Substantia nigra (tissue), 51 donors: ENCODE measurements at places on chromosomes 4 and X.

- DNase-seq: no peak
These were observed 53.1 kb downstream of the CCNI start for GRCh38 chr4:77022560-77023179.

- DNase-seq: peak; percentile 53
These were observed 2.6 kb downstream of the NLGN4X start for GRCh38 chrX:6225911-6226595.

- DNase-seq: no peak
These were observed 31.2 kb upstream of the TAB3 start for GRCh38 chrX:30920271-30920670.

- no peak for DNase-seq
These were observed 95.7 kb downstream of the DRD5 start for GRCh38 chr4:9877123-9877522.

- DNase-seq: no peak
These were observed 4.2 kb upstream of the CDS1 start for GRCh38 chr4:84578540-84579402.

DNA sequence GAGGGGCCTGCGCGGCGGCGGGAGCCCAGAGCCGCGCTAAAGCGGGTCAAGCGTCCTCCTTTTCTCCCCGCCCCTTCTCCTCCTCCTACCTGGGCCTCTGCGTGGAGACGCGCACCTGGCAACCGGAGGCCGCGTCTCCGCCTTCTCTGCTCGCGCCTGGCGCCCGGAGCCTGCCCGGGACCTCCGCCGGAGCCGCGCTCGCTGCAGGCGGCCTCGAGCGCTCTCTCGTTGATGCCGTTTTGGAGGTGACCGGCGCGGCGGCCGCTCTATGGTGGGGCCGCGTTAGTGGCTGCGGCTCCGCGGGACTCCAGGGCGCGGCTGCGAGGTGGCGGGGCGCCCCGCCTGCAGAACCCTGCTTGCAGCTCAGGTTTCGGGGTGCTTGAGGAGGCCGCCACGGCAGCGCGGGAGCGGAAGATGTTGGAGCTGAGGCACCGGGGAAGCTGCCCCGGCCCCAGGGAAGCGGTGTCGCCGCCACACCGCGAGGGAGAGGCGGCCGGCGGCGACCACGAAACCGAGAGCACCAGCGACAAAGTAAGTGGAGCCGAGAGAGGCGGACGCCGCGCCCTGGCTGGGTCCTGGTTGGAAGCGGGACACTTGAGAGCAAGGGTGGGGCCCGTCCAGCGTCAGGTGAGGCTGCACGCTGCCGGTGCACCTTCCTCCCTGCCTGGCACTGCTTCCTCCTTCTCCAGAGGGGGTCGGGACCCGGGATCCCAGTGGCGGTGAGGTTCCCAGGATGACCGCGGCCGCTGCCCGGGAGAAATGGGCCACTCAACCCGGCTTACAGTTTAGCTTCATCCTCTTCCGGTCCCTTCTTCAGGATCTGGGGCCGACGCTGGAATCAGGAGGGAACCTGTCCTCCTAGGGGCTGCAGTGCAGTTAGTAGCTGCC is at the start of gene CDS1:
Gene CDS1, plus strand, starts transcription at position 140 of the 888 bp plus-strand sequence. Its CDS starts 275 bp downstream, at position 415.
- DNase-seq: peak; percentile 31

DNA sequence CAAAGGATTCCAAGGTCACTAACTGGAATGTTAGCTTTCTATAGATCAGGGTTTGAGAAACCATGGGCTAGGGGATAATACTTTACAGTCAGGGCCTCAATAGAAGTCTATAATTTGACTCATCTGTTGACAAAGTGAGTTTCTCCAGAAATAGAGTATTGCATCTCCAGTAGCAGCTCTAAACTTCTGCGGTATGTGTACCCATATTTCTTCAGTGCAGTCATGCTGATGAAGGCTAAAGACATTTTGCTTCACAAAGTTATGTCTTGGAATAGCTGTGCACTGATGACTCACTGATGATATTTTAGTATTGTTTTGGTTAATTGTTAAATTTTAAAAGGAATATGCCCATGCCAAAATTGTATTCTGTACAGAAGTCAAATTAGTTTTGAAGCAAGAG is 464.9 kb upstream of the AMOT start:
- DNase-seq: no peak

- DNase-seq: no peak
These were observed 5.6 kb downstream of the GPR78 start for GRCh38 chr4:8585721-8586212.

DNA sequence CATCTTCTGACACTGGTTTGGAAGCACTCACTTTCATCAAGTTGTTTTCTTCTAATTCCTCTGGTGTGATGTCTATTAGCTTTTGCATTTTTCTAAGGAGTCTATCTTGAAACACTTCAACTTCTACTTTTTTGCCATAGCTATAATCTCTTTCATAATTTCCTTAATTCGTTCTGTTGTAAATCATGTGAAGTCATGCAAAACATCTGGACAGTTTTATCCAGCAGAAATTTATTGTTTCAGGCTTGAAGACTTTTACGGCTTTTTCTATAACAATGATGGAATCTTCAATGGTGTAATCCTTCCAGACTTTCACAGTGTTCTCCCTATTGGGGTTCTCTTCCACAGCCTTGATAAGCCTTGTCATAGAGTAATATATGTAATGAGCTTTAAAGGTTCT is 74.9 kb upstream of the PABPC4L start:
- no peak for DNase-seq

DNA sequence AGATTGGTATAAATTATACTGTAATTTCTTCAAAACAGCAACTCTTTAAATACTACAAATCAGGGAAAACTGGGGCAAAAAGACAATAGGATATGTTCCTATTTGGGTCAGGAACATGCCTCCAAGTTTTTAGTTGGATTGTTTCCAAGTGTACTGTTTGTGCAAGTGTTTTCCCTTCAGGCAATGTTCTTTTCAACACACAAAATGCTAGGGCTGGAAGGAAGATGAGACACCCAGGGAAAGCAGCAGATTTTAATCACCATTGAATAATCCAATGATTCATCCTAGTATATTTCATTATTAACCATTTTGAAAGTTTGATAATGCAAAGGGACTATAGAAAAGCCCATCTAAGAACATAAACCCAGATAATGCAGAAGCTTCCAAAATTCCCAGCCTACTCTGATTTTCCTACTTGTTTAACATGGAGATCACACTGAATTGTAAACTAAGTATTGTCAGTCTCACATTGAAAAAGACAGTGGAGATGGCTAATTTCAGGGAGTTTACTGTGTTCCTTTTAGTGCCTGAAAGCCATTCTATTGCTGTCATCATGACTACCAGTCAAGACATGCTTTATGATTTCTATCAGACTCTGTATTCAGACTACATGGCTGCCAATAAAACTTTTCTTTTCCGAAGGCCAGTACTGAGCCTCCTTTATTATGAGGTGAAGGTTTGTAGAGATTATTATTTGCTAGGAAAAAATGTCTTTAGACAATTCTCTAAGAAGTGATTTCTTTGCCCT is 38.6 kb downstream of the COL4A6 start:
- DNase-seq: no peak

GRCh38 chr4:77619408-77619807 is 13.8 kb downstream of the CXCL13 start:
- no peak for DNase-seq

- no peak for DNase-seq
These were observed 380.1 kb downstream of the GRIA2 start for GRCh38 chr4:157600583-157600982.

DNA sequence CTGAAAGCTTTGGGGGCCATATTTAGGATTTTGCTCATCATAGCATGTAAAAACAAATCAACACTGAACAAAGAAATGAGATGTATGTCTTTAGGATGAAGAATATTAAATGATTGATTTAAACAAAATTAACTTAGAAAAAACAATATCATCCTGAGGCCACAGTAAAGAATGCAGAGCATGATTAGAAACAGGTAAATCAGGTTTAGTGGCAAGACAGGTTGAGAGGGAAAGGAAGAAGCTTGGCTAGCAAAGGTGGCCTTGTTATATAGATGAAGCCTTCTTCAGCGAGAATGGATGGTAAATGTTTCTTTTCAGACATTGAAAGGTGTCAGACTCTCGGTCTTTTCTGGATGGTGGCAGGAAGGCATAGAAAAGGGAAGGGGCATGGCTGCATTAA is 11.9 kb upstream of the MAGEB16 start:
- no peak for DNase-seq

DNA sequence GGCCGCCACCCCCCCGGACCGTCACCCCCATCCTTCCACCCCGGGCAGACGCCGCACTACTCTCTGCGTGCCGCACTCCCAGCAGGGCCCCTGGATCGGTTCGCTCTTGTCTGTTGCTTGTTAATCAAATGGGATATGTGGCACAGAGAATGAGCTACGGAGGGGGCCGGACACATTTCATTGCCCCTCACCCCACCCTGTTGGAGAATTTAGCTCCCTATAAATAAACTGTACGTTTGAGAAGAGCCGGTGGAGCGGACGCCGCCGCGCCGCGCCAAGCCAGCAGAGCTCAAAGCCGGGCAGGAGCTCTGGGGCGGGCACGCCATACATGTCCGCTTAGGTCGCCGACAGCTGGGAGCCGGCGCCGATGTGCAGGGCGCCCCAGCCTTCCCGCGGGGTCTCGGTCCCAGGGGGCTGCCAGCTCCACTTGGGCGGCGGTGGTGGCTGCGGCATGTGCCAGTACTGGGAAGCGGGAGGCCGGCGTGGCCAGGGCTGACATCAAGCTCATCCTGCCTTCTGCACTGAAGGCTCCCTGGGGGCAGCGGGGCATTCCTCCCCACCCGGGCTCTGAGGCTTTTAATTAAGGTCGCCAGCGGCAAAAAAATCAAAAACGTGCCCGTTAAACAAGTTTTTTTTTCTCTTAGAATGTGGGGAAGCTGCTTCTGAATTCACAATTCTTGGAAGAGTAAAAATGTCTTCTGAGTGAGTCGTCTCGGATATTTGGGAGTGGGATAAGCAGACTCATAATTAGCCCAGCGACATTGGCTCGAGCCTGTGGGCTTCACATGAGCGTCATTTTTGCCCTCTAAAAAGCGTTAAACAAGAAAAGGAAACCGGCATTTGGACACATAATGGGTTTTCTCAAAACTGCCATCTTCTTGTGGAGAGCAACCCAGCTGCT is 1.1 kb upstream of the PCDH19 start:
- no peak for DNase-seq
